ENCODE measurements at places on chromosomes 12 and 14. TPM values are rescaled to one million over a fixed set of nuclear protein-coding genes. Genes with fewer than 3 reads are reported as not detected.
A peak's percentile ranks its signal among the peaks of the same experiment; 100 is the strongest.

TMEM121 gene
- 0.98 TPM for total RNA-seq

EEF1AKMT3 gene
- total RNA-seq: 5.3 TPM

CCDC197 gene
- not detected for total RNA-seq

TMEM30B gene
- total RNA-seq: not detected

NOS1 gene
- total RNA-seq: not detected

LRTM2 gene
- total RNA-seq: not detected

SDR9C7 gene
- not detected for total RNA-seq

RIN3 gene
- total RNA-seq: 3.8 TPM

HHIPL1 gene
- total RNA-seq: 0.24 TPM

CLMN gene
- total RNA-seq: 0.59 TPM

B4GALNT1 gene
- 14.4 TPM for total RNA-seq

GRCh38 chr12:131357920-131358319, 353.0 kb upstream of the SFSWAP start:
- no peak for DNase-seq

DNA sequence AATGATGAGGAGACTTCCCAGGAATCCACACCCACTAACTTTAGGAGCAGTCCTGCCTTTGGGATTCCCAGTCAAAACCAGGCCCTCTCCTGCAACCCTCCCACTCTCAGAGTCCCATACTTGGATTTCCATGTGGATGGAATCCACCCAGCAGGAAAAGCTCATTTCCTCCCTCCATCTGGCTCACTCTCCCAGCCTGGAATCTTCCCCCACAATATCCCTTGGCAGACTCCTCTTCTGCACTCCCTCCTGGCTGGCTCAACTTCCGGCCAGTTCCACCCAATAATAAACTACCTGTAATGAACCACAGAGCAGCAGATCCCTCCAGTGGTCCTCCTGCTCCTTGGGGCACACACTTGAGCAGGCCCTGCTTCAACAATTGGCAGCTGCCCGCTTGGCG, 102.8 kb upstream of the EGLN3 start:
- DNase-seq: peak; percentile 31

DNA sequence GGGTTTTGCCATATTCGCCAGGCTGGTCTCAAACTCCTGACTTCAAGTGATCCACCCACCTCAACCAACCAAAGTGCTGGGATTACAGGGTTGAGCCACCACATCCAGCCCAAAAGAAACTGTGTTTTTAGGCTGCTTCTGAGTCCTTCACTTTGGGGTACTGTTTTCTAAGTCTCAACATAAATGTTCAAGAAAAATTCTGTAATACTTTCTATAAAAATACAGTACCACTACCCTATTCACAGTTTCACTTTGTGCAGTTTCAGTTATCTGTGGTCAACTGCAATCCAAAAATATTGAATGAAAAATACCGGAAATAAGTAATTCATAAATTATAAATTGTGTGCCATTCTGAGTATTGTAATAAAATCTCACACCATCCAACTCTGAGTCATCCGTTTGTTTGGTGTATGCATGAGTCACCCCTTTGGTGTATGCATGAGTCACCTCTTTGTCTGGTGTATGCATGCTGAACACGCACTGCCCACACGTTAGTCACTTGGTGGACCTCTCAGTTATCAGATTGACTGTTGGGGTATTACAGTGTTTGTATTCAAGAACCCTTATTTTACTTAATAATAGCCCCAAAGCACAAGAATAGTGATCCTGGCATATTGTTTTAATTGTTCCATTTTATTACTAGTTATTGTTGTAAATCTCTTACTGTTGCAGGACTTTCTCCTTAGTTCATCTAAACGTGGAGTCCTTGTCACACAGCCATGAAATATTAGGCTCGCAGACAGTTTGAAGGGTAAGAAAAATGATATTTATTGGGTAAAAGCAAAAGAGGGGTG, 190.2 kb downstream of the FSCB start:
- DNase-seq: peak; percentile 88

DNA sequence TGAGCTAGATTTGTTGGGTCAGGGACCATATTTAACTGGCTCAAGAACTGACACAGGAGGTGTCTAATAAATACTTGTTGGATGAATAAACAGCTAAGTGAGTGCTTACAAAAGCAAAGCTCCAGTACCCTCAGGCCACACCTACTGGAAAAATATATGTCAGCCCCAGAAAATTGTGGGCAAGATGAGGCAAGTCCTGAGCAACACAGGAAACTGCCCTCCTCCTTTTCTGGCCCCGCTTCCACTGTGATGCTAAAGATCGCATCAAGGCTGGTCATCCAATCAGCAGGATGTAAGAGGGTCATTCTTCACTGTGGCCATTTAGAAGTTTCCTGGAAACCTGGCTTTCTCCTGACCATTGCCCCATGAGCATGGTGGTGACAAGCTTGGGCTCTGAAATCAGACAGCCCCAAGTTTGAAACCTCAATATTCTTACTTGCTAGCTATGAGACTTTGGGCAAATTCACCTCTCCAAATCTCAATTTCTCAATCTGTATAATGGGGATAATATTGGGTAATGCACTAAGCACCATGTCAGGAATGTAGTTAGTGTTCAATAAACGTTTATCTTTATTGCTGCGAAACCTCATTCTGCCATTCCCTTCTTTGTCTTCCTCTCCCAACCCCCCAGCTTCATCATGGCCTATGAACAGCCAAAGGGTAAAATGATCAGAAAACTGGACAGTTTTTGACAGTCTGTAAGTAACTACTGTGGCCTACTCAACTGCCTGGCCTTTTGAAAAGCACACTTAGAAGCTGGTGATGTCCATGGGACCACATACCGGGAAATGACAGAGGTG, 139.3 kb upstream of the PZP start:
- DNase-seq: no peak

DNA sequence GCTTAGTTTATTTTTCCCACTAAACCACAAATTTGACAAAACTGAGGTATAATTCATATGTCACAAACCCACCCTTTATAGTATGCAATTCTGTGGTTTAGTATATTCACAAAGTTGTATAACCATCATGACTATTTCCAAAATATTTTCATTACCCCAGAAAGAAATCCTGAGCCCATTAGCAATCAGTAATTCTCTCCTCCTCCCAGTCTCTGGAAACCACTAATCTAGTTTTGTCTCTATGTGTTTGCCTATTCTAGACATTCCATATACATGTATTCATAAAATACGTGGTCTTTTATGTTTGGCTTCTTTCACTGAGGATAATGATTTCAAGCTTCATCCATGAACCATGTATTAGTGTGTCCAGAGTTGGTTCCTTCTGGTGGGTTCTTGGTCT, 267.6 kb downstream of the AEBP2 start:
- DNase-seq: no peak

DNA sequence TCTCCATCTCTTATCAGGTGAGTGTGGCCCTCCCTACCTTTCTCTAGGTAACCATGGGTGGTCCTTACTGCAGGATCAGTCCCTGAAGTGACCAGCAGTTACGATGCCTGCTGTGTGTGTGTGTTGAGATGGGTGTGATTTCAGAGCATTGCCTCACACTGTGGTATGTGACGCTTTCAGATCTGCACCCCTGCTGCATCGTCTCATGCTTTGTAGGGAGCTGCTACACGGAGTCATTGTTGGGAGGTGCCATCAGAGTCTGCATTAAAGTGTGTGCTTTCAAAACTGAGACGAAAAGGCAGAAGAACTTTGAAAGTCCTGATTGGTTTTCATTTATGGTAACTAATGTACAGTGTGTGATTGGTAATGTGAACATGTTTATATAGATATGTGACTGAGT, 150.5 kb downstream of the PELI2 start:
- DNase-seq: no peak

DNA sequence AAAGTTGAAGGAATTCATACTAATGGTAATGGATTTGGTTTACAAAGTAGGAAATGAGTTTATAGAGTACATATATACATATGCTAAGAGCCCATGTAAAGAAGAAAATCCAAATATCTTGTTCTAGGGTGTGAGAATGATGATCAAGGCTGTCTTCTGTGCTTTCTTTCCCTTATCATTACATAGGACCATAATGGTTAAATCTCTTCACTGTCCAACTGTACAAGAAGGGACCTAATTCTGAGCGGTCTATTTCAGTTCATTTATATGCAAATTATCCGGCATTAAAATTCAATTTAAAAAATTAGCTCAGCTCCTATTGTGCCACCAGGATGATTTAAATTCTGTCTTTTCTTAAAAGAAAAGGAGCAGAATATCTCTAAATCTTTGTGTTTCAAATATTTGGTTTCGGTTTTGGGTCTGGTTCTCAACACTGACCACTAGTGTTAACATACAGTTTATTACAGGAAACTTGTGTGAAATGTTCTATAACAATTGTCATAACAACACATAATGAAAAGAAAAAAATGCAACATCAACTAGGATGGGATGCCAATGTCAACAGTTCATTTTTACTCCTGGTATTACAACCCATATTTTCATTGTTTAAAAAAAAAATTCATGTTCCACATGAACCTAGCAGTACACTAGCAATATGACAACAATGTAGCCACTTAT, 16.8 kb downstream of the OR4K1 start:
- DNase-seq: peak; percentile 68

DNA sequence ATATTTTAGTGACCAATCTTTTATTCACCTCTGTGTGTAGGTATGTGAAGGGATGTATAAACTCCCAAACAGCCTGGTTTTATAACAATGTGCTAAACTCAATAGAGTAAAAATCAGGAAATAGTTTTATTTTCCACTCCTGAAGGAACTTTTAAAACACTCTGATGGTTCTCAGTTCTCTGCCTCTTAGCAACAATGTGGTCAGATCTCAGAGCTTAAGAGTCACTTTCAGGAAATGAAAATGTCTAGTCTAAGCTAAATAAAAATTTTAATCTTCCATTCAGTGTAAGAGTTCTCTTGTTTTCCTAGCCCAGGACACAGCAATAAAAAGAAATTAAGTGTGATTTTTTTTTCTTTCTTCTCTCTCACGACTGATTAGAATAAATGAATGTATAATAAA, 718.0 kb downstream of the C12orf50 start:
- DNase-seq: no peak

DNA sequence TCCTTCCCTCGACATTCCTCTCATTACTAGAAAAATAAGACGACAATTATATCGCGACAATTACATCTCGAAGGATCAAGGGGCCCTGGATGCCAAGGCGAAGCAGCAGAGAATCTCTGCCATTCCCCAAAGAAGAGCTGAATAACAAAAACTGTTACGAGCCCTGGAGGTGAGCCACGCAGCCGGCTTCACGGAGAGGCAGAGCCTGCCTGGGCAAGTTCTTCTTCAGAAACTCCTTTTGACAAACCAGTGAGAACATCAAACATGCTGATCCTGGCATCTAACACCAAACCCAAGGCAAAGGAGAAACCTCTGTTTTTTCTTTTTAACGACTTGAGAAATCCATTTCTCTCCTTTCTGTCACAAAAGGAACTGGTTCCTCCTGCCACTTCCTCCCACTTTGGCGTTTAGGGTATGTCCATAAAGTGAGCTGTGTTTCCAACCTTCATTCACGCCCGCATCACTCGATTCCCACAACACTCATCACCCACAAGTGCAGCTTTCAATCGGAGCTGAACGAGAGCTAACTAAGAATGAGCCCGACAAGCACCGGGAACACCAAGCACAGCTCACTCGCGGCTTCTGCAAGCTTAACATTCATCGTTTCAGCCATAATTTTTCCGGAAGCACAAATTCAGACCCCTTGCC, 21.5 kb downstream of the CCDC88C start:
- DNase-seq: no peak

DNA sequence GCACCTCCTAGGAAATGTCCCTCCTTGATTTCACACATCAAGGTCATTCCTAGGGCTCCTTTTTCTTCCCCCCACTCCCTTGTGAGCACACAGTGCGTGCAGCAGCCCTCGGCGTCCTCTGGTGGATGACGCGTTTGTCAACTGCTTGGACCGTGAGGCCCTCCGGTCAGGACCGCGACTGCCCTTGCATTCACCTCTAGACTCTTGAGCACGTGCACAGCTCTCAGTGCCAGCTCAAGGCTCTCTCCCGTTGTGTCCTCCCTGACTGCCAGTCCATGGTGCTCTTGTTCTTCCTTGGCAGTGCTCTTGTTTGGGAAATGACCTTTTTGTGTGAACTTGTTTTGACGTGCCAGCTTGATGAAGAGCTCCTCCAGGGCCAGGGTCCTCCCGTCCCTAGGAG, 67.9 kb downstream of the TSPAN9 start:
- no peak for DNase-seq

GRCh38 chr12:28442101-28442500, 251.8 kb downstream of the CCDC91 start:
- DNase-seq: no peak

- DNase-seq: no peak
Measured at GRCh38 chr12:54298904-54299303, 1.9 kb downstream of the NFE2 start.

GRCh38 chr12:53197011-53197640, 9.9 kb downstream of the ITGB7 start:
- DNase-seq: no peak

- no peak for DNase-seq
Measured at GRCh38 chr12:102426599-102427542, 53.5 kb downstream of the IGF1 start.

GRCh38 chr14:50447461-50447860, 50.8 kb upstream of the CDKL1 start:
- DNase-seq: no peak

DNA sequence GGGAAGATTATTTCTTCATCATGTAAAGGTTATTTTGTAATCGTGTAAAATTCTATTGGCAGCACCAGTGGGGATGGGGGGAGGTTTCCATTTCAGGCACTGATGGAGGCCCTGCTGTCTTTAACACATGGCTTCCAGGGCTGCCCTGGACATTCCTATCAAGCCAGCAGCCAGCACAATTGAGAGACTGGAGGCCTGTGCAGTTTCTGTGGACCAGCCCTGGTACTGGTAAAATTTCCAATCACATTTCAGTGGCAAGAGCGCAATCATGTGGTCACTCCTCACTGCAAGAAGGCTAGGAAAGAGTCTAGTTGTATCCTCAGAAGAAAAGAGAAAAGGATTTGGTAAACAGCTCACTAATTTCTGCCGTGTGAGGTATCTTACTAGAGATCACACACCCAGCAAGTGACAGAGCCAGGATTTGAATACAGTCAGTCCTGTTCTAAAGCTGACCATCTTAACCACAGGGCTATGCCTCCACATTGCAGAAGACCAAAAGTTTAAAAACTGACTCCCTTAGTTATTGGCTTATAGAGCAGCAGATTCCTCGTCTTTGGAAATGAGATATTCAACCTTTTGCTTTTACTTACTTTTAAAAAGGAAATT, 179.4 kb upstream of the ARHGAP5 start:
- DNase-seq: peak; percentile 8

- no peak for DNase-seq
Measured at GRCh38 chr14:58668848-58669480, 31.2 kb downstream of the DACT1 start.

DNA sequence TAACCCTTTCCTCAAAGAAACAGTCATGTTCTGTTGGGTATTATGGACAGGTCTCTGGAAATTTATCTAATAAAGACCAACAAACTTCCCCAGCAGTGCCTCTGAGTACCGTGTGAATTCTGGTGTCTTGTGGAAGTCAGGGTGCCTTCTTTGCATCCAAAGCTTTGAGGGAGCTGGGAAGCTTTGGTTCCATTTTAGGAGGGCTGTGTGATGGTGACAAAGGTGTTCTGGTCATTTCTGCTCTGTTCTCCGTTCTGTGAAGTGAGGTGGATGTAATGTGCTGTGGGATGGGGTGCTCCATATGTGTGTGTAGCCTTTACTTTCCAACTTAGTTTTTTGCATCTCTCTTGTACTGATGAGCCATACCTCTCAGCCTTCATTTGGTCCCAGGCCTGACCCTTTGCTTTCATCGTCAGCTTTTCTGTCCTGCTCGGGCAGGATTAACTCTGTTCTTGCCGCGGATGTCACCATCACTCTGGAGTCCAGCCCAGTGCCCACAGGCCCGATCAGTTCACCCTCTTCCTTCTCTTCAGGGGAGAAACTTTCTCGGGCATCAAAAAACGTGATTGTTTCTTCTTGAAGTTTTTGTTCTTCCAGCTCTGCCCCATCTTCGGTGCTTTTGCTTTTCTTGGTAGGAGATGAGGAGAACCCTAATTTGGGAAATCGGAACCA, 13.2 kb downstream of the PLD4 start:
- no peak for DNase-seq

Data from RPMI7951 (cell line).